CD4-positive, alpha-beta T cell treated with Interleukin-12 subunit alpha and Interleukin-12 subunit beta, for 1 hour (primary cell): ENCODE measurements at places on chromosomes 2 and 18.
A peak's percentile ranks its signal among the peaks of the same experiment; 100 is the strongest.

GRCh38 chr2:68594674-68595492 is 48.5 kb upstream of the PROKR1 start:
- peak; percentile 57 for DNase-seq

DNA sequence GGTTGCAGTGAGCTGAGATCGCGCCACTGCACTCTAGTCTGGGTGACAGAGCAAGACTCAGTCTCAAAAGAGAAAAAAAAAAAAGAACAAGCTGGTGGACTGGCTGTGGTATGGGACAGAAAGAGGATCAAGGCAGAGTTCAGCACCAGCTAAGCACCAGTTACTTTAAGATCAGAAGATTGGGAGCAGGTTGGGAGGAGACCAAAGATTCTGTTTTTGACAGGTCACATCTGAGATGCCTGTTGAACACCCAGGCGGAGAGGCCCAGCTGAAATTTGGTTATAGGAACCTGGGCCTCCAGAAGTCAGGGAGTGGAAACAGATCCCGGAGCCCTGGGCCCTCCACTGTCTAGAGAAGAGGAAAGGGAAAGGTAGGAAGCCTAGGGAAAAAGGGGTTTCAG is 53.2 kb upstream of the POMC start:
- no peak for DNase-seq

DNA sequence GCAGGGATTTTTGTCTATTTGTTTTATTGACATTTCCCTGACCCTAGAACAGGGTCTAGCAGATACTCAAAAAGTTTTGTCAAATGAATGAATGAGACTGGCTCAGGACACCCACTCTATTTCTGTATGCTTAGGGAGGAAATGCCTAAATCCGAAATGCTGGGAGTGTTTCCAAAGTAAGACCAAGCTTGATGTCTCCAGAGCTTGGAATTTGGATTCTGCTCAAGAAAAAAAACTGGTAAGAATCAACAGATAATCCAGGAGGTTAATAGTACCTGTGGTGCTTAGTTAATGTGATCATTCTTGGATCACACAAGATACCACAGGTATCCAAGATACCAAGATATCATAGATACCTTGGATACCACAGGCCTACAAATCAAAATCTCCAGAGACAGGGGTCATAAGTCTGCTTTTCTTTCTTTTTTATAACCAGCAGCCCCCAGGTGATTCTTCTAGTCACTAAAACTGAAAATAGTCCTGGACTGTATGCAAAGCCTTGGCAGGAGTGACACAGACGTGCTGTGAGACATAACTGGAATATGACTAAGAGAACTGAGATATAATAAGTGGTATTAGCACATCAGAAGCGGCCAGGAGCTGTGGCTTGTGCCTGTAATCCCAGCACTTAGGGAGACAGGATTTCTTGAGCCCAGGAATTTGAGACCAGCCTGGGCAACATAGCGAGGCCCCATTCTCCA is 39.9 kb upstream of the SP3 start:
- DNase-seq = no peak

GRCh38 chr18:79965119-79965902 is 868 bp downstream of the HSBP1L1 start:
- DNase-seq = peak; percentile 22

DNA sequence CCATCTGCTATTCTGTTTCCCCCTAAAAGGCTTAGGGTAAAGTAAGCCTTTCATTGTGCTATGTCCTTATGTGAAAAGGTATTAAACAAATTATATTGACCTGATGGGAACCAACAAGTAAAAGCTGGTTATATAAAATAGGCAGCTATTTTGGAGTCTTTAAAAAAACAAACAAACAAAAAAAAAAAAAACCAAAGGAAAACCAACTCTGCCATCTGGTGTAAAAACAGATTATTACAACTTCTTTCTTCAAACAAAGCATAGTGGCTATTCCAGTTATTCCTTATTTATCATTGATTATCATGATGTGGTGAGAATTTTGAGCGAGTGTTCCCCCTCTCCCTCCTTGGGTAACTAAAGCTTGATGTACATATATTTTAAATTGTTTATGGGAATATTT is 122.3 kb upstream of the FHL2 start:
- peak; percentile 14 for DNase-seq

GRCh38 chr2:65316072-65316471 is 88.4 kb downstream of the ACTR2 start:
- no peak for DNase-seq

DNA sequence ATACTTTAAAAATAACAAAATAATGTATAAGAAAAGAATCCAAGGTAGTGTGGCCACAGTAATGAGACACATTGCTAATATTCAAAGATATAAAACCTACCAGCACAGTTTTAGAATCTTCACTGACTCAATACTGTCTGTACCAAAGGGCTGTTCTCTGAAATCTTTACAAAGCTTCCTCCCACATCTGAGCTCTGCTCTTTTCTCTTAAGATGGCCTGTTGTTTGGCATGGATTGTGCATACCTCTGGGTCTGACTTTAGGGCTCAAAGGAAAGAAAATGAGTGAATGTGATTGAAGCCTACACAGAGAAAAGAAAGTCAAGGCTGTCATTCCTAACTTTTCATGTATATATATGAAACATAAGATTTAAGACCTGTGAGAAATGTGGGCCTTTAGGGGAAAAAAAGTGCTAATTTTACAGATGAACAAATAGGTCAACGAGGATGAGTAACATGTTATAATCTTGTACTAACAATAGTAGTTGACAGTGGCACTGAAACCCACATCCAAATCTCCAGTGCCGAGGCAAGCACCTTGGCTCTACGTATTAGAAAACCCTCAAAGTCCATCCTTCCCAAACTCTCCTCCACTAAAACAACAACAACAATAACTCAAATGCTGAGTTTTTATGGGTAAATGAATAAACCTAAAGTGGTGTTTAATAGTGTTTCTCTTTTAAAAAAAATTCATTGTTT is 114.2 kb downstream of the ZNF521 start:
- DNase-seq = no peak

DNA sequence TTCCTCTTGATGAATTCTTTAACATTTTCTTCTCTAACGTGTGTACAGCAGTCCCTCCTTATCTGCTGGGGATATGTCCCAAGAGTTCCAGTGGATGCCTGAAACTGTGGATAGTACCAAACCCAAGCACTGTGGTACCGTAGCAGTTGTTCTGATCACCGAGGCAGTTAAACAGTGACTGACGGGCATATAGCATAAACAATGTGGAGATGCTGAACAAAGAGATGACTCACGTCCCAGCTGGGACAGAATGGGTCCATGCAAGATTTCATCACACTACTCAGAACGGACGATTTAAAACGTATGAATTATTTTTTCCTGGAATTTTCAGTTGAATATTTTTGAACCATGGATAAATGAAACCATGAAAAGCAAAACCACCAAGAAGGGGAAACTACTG is 54.5 kb upstream of the SPAG16 start:
- no peak for DNase-seq
